ENCODE measurements at places on chromosomes 6 and 20.
A peak's percentile ranks its signal among the peaks of the same experiment; 100 is the strongest.

- no peak for DNase-seq
Observed at GRCh38 chr6:144840619-144841018, 555.5 kb downstream of the UTRN start.

DNA sequence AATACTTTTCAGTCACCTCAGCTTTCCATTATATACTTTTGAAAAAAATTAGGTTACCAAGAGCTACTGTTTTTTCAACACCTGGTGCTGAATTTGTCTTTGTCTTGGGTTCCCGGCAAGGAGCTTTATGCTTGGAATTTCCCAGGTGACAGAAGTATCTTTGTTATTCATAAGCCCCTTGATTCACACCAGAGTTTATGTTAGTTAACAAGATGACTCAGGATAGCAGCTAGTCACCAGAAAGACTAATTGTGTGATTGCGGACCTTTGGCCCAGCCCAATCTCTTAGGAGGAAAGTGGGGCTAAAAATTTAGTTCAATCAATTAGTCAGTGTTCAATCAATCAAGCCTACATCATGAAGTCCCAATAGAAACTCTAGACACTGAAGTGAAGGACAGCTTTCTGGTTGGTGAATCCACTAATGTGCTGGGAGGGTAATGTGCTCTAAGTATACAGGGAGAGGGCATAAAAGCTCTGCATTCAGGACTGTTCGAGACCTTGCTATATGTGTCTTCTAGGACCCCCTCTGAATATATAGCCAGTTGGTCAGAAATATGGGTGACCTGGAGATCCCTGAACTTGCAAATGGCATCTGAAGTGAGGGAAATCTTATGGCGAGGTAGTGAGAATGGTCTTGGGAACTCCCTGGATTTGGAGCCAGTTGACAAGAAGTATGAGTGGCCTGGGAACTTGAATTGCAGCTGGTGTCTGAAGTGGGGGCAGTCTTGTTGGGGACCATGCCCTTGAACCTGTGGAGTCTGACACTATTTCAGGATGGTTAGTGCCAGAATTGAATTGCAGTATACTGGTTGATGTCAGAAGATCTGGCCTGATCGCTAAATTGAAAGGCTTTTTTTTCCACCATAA, 16.2 kb downstream of the TMEM30A start:
- DNase-seq, result peak; percentile 30

DNA sequence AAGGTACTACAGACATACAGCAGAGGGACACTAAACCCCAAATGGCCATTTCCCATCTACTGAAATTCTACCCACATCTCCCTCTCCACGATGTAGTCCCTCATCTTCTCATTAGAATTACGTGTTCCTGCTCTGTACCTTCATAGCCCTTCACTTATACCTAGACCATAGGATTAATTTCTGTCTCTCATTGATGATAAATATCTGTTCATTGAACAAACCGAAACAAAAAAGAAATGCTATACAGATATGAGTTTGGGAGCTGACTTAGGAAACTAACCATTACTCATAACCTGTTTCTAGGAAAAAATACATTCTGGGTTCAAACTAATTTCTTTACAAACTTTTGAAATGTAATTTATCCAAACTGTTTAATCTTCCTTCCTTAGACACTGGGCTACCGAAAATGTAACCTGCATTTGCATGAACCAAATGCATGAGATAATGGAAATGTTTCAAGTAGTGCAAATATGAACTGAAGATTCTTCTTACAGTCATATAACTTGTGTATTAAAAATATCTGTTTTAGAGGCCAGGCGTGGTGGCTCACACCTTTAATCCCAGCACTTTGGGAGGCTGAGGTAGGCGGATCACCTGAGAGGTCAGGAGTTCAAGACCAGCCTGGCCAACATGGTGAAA, 85.3 kb downstream of the GJA10 start:
- no peak for DNase-seq

- peak; percentile 2 for DNase-seq
Observed at GRCh38 chr6:126156973-126157372, 170.6 kb downstream of the TRMT11 start.
